Fibroblast of the aortic adventitia (primary cell): ENCODE measurements at places on chromosomes 12 and 14. TPM values are rescaled to one million over a fixed set of nuclear protein-coding genes. Genes with fewer than 3 reads are reported as not detected.

GRCh38 chr14:68908201-68908600 lies 70.9 kb downstream of the ACTN1 start:
- no peak for DNase-seq

- peak; percentile 90 for DNase-seq
Observed at GRCh38 chr12:123445388-123446332, 9.2 kb upstream of the RILPL2 start.

GRCh38 chr12:43332977-43333640 lies 218.9 kb downstream of the ADAMTS20 start:
- DNase-seq = peak; percentile 93

GRCh38 chr14:76126076-76126475 lies 25.6 kb upstream of the GPATCH2L start:
- DNase-seq = no peak

GRCh38 chr12:64997858-64998257 lies 123.2 kb downstream of the WIF1 start:
- no peak for DNase-seq

- no peak for DNase-seq
Observed at GRCh38 chr12:11746024-11746771, 96.7 kb downstream of the ETV6 start.

- no peak for DNase-seq
Observed at GRCh38 chr12:52614381-52615207, 3.8 kb downstream of the KRT73 start.

GRCh38 chr12:4535871-4536270 lies 2.8 kb upstream of the RAD51AP1 start:
- no peak for DNase-seq

DNA sequence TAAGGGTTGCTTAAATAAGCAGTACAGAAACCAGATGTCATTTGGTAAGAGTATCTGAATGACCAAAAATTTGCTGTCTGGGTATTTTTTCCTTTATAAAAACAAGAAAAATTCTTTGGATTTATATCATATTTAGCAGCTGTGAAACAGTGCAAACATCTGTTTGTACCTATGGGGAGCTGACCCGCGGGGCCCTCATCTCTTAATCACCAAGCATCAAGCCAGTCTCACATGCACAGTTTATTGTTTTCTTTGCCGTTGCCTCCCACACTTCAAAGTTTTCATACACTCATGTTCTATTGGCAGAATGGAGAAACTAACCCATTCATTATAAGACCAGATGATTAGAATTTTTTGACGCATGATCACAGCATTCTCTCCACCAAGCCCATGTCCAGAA lies 142.2 kb downstream of the BMP4 start:
- no peak for DNase-seq

GRCh38 chr14:68734231-68734732 lies 58.6 kb downstream of the ZFP36L1 start:
- no peak for DNase-seq

GRCh38 chr14:100088226-100088625 lies 23.0 kb downstream of the EVL start:
- no peak for DNase-seq

GRCh38 chr12:62522984-62523383 lies 56.4 kb downstream of the MON2 start:
- DNase-seq = peak; percentile 16

DNA sequence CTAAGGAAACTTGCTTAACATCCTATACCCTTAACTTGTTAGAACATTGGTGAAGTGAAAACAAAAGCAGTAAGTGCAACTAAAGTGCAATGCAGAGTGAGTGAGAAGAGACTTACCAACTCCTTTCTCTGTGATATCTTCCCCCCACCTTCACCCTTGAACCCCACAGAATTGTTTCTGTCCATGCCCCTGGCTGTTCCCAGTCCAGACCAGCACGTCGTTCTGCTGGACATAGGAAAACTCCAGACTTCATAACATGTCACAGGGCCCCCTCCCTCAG lies 91.9 kb downstream of the DAD1 start:
- DNase-seq = no peak

DNA sequence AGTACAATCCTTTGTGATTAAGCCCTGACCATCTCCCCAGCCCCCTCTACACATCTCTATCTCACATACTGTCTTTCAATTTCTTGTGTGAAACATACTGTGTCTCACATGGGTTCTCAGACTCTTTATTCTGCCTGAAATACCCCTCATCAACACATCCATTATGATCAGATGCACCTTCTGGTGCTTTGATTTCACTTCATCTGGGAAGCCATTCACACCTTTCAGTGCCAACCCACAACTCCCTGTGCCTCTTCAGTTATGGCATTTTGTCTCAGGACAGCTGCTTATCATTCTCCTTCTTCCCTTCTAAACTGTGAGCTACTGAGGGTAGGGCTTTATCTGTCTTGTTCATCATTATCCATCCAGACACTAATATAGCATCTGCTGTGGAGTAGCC lies 58.8 kb downstream of the CKB start:
- no peak for DNase-seq

- DNase-seq = peak; percentile 57
Observed at GRCh38 chr12:94980577-94980976, 22.9 kb downstream of the NDUFA12 start.

GRCh38 chr14:102159841-102160240 lies 20.1 kb downstream of the WDR20 start:
- no peak for DNase-seq

DNA sequence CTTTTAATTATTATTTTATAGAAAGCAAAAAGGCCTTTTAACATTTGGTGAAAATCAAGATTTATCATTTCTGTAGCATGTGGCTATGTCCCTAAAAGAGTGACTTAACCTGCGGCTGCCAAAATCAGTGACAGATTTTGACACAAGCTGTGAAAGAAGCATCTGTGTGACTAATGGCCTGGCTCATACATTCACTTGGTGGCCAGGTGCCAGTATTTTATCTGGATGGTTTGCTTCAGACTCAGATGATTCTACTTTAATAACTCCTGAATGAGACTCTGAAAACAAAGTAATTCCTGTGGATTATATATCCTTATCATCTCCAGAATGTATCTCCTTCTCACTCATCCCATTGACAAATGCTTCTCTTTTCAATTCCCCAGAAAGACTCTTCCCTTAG lies 103.0 kb downstream of the FSCB start:
- peak; percentile 22 for DNase-seq

NRIP2 gene
- not detected in 2 replicates for total RNA-seq

NAV3 gene
- 83.1 and 121 TPM in 2 replicates for total RNA-seq

MAP1LC3B2 gene
- not detected in 2 replicates for total RNA-seq

FGF23 gene
- not detected in 2 replicates for total RNA-seq

FOXA1 gene
- total RNA-seq = not detected in 2 replicates

NGB gene
- total RNA-seq = not detected in 2 replicates

RFX4 gene
- not detected in 2 replicates for total RNA-seq

GMPR2 gene
- total RNA-seq = 53.6 and 207 TPM in 2 replicates

SMOC1 gene
- total RNA-seq = 0.25 and 1.1 TPM in 2 replicates

TMEM63C gene
- total RNA-seq = 1.9 TPM in 1 of 2 replicates, not detected in the other

PPP1R36 gene
- total RNA-seq = 0.18 TPM in 1 of 2 replicates, not detected in the other
